ENCODE measurements at places on chromosomes 11 and 22. TPM values are rescaled to one million over a fixed set of nuclear protein-coding genes. Genes with fewer than 3 reads are reported as not detected.

PATE2 gene
- not detected for polyA plus RNA-seq

DNA sequence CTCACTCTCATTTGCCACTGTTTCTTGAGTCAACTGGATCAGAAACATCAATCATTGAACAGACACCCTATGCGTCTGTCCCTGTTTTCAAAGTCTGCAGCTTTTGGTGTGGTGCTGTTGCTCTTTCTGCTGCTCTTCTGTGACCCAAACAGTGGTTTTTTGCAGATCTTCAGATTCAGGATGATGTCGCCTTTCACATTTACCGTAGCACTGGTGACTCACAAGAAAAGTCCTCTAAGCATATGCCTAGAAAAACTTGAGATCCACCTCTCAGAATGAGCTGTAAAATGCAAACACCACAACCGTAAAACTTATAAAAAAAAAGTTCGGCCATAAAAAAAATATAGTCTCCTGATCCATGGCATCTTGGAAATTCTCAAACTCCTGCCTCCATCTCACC is 400.4 kb downstream of the NTM start:
- no peak for DNase-seq
- no peaks in the 10 kb centered on the region for H3K36me3 ChIP-seq
- H3K27ac ChIP-seq: no peak overlapping the region
- no peak overlapping the region for H3K4me3 ChIP-seq
- no peaks in the 10 kb centered on the region for H3K27me3 ChIP-seq

OR2D2 gene
- not detected for polyA plus RNA-seq

DNA sequence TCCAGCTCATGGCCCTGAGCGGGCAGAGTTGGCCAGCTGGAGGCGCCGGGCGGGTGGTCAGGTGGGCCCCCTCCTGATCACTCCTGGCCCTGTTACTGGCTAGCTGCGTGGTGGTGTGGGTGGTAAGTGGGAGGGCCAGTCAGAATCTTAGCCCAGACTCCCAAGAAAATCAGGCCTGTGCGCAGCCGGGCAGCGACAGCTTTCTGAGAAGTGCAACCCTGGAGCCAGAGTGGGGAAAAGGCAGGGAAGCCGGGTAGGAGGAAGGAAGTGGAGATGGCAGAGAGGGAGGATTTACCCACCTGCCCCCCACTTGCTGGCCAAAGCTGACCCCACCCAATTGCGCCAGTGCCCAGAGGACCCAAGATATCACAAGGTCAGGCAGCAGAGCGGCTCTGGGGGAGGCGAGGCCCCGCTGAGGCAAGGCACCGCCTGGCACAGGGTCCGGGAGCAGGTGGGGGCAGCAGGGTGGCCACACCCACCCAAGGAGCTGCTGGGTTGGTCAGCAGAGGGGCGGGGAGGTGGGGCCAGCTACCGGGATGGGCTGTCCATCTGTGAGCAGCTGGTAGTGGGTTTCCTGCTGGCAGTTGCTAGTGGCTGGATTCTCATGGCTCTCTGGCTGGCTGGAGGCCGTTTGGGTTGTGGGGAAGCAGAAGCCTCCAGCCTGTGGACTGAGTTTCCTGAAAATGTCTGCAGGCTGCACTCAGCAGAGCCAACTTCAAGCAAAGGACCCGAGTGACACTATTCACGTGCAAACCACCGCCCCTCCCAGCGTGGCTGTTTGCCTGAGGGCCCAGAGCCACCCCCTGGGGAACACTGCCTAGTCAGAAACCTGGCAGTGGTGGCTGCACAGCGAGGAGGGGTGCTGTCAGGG is 196.4 kb downstream of the IGLL1 start:
- H3K27me3 ChIP-seq: no peaks in the 10 kb centered on the region
- H3K4me3 ChIP-seq: no peak overlapping the region
- H3K4me1 ChIP-seq: no peaks in the 10 kb centered on the region
- no peaks in the 10 kb centered on the region for H3K36me3 ChIP-seq
